ENCODE measurements at places on chromosomes 11 and 22.
A peak's percentile ranks its signal among the peaks of the same experiment; 100 is the strongest.

GRCh38 chr22:30933457-30933856 lies 35.1 kb downstream of the MORC2 start:
- H3K27me3 ChIP-seq = no peaks in the 10 kb centered on the region
- H3K4me3 ChIP-seq = no peak overlapping the region
- H3K36me3 ChIP-seq = peaks cover 98% of the 10 kb centered on the region
- H3K4me1 ChIP-seq = no peaks in the 10 kb centered on the region
- no peak for DNase-seq

GRCh38 chr11:116579857-116580727 lies 192.7 kb downstream of the BUD13 start:
- no peaks in the 10 kb centered on the region for H3K36me3 ChIP-seq
- no peak overlapping the region for H3K27ac ChIP-seq
- DNase-seq = no peak
- H3K4me1 ChIP-seq = no peaks in the 10 kb centered on the region
- peaks cover 7% of the 10 kb centered on the region for H3K27me3 ChIP-seq

GRCh38 chr11:120651396-120651795 lies 139.8 kb downstream of the GRIK4 start:
- no peak overlapping the region for H3K4me3 ChIP-seq
- H3K36me3 ChIP-seq = no peaks in the 10 kb centered on the region
- no peaks in the 10 kb centered on the region for H3K4me1 ChIP-seq
- DNase-seq = no peak
- no peaks in the 10 kb centered on the region for H3K27me3 ChIP-seq
- no peak overlapping the region for H3K27ac ChIP-seq

DNA sequence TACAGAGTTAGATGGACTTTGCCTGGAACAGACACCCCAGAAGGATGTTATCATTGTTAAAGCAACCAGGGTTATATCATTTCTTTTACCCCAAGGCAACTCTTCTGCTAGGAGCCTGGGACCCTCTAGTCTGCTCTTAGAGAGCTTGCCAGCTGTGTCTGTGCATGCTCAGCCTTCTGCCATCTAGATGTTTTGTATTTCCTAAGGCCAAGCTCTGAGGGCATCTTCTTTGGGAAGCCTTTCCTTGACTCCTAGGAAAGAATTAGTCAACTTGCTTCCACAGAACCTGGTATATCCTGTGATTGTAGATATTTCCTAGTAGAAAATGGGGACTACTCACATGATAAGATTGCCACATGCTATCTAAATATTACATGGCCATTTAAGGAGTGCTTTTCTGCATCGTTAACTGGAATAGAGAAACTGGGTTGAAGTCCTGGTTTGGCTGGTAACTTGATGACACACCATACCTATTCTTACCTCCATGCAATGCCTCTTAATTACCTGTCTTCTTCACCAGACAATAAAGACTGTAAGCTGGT lies 87.6 kb downstream of the STIM1 start:
- DNase-seq = no peak
- no peak overlapping the region for H3K4me3 ChIP-seq
- no peaks in the 10 kb centered on the region for H3K27me3 ChIP-seq
- H3K36me3 ChIP-seq = no peaks in the 10 kb centered on the region

GRCh38 chr11:67636962-67637361 lies 2.6 kb downstream of the TBX10 start:
- no peaks in the 10 kb centered on the region for H3K4me1 ChIP-seq
- H3K27me3 ChIP-seq = no peaks in the 10 kb centered on the region
- no peaks in the 10 kb centered on the region for H3K36me3 ChIP-seq

GRCh38 chr11:26944866-26945664 lies 48.8 kb upstream of the FIBIN start:
- peaks cover 7% of the 10 kb centered on the region for H3K4me1 ChIP-seq
- H3K4me3 ChIP-seq = no peak overlapping the region
- H3K27ac ChIP-seq = no peak overlapping the region
- no peaks in the 10 kb centered on the region for H3K36me3 ChIP-seq
- DNase-seq = no peak
- no peaks in the 10 kb centered on the region for H3K27me3 ChIP-seq

GRCh38 chr11:26126741-26127140 lies 205.2 kb upstream of the ANO3 start:
- H3K4me3 ChIP-seq = no peak overlapping the region
- H3K36me3 ChIP-seq = no peaks in the 10 kb centered on the region
- no peak overlapping the region for H3K27ac ChIP-seq
- no peaks in the 10 kb centered on the region for H3K4me1 ChIP-seq
- H3K27me3 ChIP-seq = no peaks in the 10 kb centered on the region
- no peak for DNase-seq

DNA sequence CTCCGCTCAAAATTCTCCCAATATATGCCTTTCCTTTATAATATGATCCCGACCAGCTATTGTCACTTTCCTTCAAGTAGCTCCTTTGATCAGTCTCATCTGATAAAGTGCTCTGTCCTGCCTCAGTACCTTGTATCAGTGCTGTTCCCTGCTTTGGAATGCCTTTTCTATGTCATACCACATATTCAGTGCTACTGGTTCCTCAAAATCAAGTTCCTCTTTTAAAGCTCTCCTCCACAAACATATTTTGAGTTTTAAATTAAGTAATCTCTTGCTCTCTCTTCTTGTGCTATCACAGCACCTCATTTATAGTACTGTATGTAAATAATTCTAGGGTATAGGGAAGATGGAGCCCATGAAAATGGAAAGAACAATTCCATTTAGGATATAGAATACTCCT lies 137.1 kb upstream of the CTSC start:
- no peaks in the 10 kb centered on the region for H3K36me3 ChIP-seq
- no peaks in the 10 kb centered on the region for H3K27me3 ChIP-seq
- H3K4me1 ChIP-seq = no peaks in the 10 kb centered on the region
- H3K27ac ChIP-seq = no peak overlapping the region
- DNase-seq = no peak

GRCh38 chr11:3191586-3192324 lies 26.6 kb upstream of the OSBPL5 start:
- H3K36me3 ChIP-seq = no peaks in the 10 kb centered on the region
- no peak for DNase-seq
- H3K4me3 ChIP-seq = no peak overlapping the region
- H3K4me1 ChIP-seq = no peaks in the 10 kb centered on the region

GRCh38 chr22:17303840-17304779 lies 65.2 kb upstream of the CECR2 start:
- H3K27me3 ChIP-seq = no peaks in the 10 kb centered on the region
- no peaks in the 10 kb centered on the region for H3K4me1 ChIP-seq
- no peak overlapping the region for H3K27ac ChIP-seq
- no peak overlapping the region for H3K4me3 ChIP-seq
- no peaks in the 10 kb centered on the region for H3K36me3 ChIP-seq

DNA sequence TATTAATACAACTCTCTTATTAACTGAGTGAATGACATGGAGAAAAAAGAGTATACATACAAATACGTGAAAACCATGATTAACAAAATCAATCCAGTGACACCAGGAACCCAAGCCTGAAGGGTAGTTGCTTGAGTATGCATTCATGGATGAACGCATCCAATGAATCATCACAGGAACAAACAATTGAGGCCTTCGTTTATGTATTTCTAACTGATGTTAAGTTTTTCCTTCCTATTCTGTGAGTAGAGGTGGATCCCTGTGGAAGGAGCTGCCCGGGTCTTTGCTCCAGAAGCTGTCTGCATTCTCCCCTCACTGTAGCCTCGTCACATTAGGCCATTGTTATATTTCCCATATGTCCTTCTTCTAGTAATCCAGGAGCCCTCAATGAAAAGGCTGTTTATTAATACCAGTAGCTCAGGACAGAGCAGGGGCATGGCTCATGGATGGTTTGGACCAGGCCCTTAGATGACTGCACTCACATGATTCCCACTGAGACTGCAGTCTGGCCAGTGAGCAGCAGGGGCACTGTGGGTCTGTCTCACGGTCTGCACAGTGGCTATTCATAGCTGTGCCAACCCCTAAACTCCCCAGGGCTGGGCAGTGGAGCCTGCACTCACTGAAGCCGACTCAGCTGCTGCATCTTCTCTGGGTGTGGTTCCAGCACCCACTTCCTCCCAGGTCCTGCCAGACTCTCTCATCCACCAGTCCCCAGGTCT lies 128.1 kb upstream of the TOP3B start:
- no peak overlapping the region for H3K4me3 ChIP-seq
- no peaks in the 10 kb centered on the region for H3K27me3 ChIP-seq
- H3K27ac ChIP-seq = no peak overlapping the region

- H3K36me3 ChIP-seq = no peaks in the 10 kb centered on the region
- H3K27me3 ChIP-seq = no peaks in the 10 kb centered on the region
- no peak overlapping the region for H3K4me3 ChIP-seq
- H3K4me1 ChIP-seq = no peaks in the 10 kb centered on the region
These were observed 22.5 kb downstream of the PISD start for GRCh38 chr22:31639436-31640039.

- H3K4me3 ChIP-seq = no peak overlapping the region
- H3K27me3 ChIP-seq = no peaks in the 10 kb centered on the region
- no peaks in the 10 kb centered on the region for H3K4me1 ChIP-seq
- no peaks in the 10 kb centered on the region for H3K36me3 ChIP-seq
- DNase-seq = no peak
These were observed 284.0 kb downstream of the LRRC4C start for GRCh38 chr11:41175304-41175972.

DNA sequence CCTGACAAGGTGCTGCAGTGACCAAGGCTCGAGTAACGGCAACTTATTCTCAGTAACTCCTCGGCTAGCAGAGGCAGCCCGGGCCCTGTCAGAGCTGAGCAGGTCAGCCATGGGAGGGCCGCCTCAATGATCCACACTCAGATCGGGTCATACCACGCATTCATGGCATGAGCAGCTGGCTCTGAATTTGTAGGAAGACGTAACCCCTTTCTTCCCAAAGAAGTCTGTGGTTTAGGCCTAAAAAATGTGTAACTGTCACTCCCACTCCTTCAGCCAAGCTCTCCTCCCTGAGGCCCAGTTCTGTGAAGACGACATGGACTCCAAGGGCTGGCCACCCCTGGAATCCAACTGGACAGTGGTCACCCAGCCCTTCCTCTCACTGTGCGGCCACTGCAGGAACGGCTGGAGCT lies 30.0 kb downstream of the PPP2R1B start:
- H3K4me3 ChIP-seq = no peak overlapping the region
- no peaks in the 10 kb centered on the region for H3K27me3 ChIP-seq
- peaks cover 9% of the 10 kb centered on the region for H3K36me3 ChIP-seq
- H3K4me1 ChIP-seq = peaks cover 77% of the 10 kb centered on the region

GRCh38 chr11:60362241-60362640 lies 16.1 kb upstream of the MS4A7 start:
- H3K27me3 ChIP-seq = no peaks in the 10 kb centered on the region
- H3K27ac ChIP-seq = no peak overlapping the region
- DNase-seq = no peak
- no peak overlapping the region for H3K4me3 ChIP-seq
- no peaks in the 10 kb centered on the region for H3K4me1 ChIP-seq
- no peaks in the 10 kb centered on the region for H3K36me3 ChIP-seq

- no peaks in the 10 kb centered on the region for H3K27me3 ChIP-seq
- no peaks in the 10 kb centered on the region for H3K4me1 ChIP-seq
- no peak for DNase-seq
- no peak overlapping the region for H3K27ac ChIP-seq
- H3K4me3 ChIP-seq = no peak overlapping the region
- H3K36me3 ChIP-seq = peaks cover 75% of the 10 kb centered on the region
These were observed 8.9 kb downstream of the SIDT2 start for GRCh38 chr11:117187428-117187798.

- DNase-seq = no peak
- H3K27me3 ChIP-seq = no peaks in the 10 kb centered on the region
- peak overlapping the region; percentile 81 for H3K27ac ChIP-seq
- H3K4me1 ChIP-seq = peaks cover 32% of the 10 kb centered on the region
These were observed 4.1 kb downstream of the BEST1 start for GRCh38 chr11:61954106-61954850.

DNA sequence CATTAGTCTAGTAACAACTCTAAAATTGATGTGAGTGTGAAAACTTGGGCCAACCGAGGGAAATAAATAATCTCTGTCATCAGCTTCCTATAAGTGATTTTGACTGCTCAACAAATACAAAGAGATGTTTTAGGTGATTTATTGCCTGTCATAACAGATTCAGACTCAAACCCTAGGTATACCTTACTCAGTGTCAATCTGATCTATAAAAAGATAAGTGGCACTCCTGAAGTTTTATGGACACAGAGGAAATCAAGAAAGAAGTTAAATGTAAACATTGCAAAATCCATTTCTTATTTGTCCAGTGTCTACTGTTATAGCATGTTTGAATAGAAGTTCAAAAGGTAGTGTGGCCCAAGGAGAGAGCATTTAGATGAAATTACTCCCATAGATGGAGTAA lies 30.4 kb upstream of the TYR start:
- DNase-seq = no peak
- no peak overlapping the region for H3K27ac ChIP-seq
- no peaks in the 10 kb centered on the region for H3K4me1 ChIP-seq
- no peaks in the 10 kb centered on the region for H3K27me3 ChIP-seq

GRCh38 chr11:63274776-63275175 lies 31.4 kb upstream of the SLC22A25 start:
- no peak for DNase-seq
- H3K4me3 ChIP-seq = no peak overlapping the region
- H3K27me3 ChIP-seq = no peaks in the 10 kb centered on the region
- no peaks in the 10 kb centered on the region for H3K4me1 ChIP-seq
- H3K36me3 ChIP-seq = no peaks in the 10 kb centered on the region

GRCh38 chr11:117395476-117395875 lies 67.8 kb downstream of the CEP164 start:
- no peak overlapping the region for H3K27ac ChIP-seq
- H3K4me1 ChIP-seq = no peaks in the 10 kb centered on the region
- peaks cover 72% of the 10 kb centered on the region for H3K36me3 ChIP-seq
- no peak for DNase-seq

GRCh38 chr22:19175602-19176174 lies 2.8 kb downstream of the SLC25A1 start:
- H3K27me3 ChIP-seq = no peaks in the 10 kb centered on the region
- no peak for DNase-seq
- H3K4me1 ChIP-seq = no peaks in the 10 kb centered on the region
- no peak overlapping the region for H3K27ac ChIP-seq
- no peaks in the 10 kb centered on the region for H3K36me3 ChIP-seq
- H3K4me3 ChIP-seq = no peak overlapping the region

- H3K27ac ChIP-seq = peak overlapping the region; percentile 76
- no peaks in the 10 kb centered on the region for H3K4me1 ChIP-seq
- H3K36me3 ChIP-seq = no peaks in the 10 kb centered on the region
- no peaks in the 10 kb centered on the region for H3K27me3 ChIP-seq
- H3K4me3 ChIP-seq = no peak overlapping the region
These were observed 9.2 kb downstream of the FXYD2 start for GRCh38 chr11:117815262-117815803.

GRCh38 chr11:64164392-64165312 lies 1.3 kb downstream of the MACROD1 start:
- no peak for DNase-seq
- no peaks in the 10 kb centered on the region for H3K27me3 ChIP-seq
- H3K4me3 ChIP-seq = peak overlapping the region; percentile 66
- H3K27ac ChIP-seq = peak overlapping the region; percentile 71
- peaks cover 22% of the 10 kb centered on the region for H3K4me1 ChIP-seq

GRCh38 chr11:117875382-117876058 lies 938 bp downstream of the FXYD6 start:
- H3K36me3 ChIP-seq = no peaks in the 10 kb centered on the region
- H3K27ac ChIP-seq = peak overlapping the region; percentile 67
- no peak for DNase-seq
- no peaks in the 10 kb centered on the region for H3K27me3 ChIP-seq
- peak overlapping the region; percentile 55 for H3K4me3 ChIP-seq
